ENCODE measurements at places on chromosomes 2 and 18.

DNA sequence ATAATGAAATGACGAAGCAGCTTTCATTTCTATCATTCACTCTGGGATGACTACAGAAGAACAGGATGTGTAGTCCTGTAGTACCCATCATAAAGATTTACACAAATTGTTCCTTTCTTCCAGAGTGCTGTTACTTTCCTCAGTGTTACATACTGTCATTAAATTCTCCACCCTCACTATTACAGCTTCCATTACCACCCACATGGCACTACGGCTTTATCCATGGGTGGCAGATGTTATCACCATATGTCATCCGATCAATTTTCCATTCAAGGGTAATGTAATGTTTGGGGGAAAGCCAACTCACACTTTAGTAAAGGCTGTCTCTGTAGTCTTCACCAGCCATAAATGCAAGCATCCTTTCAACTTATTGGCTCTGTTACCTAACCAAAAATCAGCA is 7.1 kb upstream of the CSRNP3 start:
- no peak for DNase-seq

DNA sequence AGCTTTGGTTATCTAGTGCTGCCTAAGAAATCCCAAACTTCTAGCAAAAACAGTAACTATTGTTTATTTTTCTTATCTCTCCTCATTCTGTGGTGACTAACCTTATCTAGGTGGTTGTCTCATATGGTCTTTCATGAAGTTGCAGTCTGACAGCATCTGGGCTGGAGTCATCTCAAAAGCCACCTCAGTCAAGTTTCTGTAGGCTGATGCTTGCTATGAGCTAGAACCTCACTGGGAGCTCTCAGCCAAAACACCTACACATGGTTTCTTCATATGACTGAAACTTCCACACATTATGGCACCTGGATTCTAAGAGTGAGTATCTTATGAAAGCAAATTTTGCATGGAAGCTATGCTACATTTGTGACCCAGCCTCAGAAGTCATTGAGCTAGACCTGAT is 596.4 kb upstream of the VRK2 start:
- DNase-seq = no peak

- no peak for DNase-seq
These were observed 64.4 kb downstream of the PLEKHM3 start for GRCh38 chr2:207960911-207961310.

- no peak for DNase-seq
These were observed 247.0 kb downstream of the AGAP1 start for GRCh38 chr2:235740821-235741220.

- DNase-seq = no peak
These were observed 206.9 kb upstream of the SPRED2 start for GRCh38 chr2:65639156-65639864.

DNA sequence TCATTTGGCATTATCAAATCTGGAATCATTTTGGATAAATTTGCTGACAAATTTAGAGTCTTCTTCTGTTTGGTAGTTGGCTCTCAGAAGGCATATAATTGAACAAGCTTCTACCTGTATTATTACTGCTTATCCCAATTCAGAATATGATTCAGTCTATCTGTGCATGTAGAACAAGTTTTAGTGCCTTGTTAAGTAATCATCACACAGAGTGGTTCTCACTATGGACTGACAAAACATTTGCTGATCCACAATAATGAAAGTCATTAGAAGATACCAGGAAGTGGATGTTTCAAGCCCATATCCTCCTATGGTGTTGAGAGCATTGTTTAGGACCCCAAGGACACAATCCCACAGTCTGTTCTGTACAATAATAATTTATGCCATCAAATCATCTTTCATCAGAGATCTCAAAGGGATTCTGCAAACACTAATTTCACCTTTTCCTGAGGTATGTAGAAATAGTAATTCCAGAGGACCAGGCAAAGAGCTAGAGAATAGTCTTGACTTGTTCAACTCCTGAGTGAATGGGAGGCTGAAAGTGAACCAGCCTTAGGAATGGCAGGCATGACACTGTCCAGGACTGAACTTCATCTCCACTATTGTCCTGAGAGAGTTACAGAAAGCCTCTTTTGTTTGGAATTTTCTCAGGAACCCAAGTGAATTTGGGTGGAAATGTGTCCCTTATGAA is 29.6 kb upstream of the DSC1 start:
- DNase-seq = no peak

DNA sequence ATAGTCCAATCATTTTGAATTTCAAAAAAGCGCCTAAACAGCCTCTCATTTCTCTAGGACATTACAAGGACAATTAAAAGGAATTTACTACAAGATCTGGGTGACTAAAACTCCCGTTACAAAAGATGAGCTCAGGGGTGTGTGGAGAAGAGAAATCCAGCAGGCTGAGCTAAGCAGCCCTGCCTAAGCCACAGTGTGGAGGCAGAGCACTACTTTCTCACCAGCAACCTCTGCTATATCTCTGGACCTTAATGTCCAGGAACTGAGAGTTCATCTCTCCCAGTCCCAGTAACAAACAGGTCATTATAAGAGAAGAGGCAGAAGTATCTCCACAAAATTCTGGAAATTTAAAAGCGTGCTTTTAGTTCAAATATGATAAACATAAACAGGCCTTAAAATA is 18.9 kb upstream of the ANKRD62 start:
- DNase-seq = no peak

DNA sequence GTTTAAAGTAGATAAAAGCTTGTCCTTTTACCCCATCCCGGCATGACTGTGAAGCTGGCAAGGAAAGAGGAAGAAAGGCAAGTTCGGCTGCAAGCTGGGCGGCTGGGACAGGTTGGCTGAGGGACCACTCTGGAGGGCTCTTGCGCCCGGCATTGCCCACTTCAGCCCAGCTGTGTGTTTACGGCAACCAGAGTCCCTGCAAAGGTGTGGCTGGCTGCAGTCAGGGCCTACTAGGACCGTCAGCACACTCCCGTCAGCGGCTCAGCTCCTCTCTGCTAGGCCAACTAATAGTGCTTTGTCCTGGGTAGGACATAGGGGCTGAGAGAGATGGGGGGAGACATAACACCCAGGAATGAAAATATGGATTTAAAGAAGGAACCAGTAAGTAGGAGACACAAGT is 11.7 kb upstream of the SAP130 start:
- no peak for DNase-seq

DNA sequence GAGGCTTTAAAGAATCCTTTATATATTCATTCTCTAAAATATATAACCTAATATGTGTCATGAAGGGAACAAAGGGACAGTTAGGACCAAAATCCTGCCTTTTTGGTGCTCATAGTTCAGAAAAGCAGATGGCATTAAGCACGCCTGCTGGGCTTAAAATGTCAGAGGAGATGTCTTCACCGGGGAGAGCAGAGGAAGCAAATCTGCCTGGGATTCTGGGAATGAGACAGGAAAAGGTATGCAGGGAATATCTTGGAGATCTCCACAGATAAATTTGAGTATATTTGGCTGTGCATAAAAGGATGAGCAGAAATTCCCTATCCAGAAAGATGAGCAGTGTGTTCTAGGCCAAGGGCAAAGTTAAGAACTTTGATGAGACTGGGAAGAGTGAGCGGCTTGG is 45.5 kb downstream of the FSHR start:
- no peak for DNase-seq

GRCh38 chr2:64036034-64036705 is 16.9 kb upstream of the VPS54 start:
- no peak for DNase-seq

DNA sequence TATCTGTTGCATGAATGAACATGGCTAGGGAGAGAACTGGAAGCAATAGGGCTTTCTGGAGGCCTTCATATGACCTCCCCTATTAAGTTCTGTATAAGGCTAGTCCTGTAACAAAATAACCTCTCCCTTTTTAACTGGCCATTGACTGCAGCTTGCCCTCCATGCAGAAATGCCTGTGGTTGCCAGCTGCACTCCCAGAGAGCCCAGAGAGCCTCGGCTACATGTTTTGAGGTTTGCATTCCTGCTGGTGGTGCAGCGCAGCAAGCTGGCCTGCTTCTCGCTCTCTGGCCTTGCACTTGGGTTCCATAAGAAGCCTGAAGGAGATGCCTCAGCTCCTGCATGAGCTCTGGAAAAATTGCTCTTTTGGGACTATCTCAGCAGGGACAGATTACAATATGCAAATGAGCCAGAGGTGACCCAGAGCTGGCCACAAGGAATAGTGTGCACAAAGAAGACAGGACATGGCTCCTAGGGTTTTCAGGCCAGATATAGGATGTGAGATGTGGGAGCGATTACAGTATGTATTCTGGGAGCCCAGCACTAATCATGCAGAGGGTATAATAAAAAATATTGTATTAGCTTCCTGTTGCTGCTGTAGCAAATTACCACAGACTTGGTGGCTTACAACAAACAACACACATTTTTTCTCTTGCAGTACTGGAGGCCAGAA is 186.7 kb downstream of the INSIG2 start:
- DNase-seq = no peak

GRCh38 chr2:85560812-85561279 is 447 bp downstream of the GGCX start:
- DNase-seq = no peak

DNA sequence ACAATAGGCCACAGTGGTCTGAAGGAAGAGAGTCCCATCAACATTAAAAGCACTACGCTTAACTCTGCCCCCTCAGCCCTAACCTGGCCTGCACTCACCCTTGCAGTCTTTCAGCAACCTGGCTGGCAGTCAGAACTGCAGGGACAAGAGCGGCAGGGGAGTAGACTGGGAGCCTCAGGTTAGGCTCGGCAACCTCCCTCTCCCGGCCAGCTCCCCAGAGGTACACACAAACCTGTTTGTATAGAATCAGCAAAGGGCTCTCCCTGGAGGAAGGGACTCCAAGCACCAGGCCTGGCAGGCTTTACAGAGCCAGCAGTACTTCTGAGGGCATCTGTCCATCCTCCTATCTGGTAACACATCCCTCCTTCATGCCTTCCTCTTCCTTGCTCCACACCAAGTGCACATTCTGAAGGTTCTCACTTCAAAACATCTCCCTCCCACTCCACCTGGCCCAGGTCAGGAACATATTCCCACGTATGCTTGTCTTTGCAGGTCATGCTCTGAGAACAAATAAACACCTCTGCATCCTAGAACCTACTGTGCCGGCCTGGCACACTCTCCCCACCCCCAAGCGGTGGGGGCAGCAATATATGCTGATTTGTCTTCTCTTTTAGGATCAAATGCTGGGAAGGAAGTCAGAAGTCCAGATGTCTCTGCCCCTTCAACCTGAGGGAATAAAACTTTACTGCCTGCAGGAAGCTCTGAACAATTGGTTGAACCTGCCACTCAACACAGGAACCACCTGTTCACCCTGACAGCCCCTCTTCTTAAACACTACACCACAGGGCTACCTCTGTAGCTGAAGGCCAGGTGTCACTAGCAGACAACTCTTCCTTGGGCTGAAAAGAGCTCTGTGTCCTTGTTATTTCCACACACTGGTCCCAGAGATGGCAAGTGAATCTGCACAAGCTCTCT is 12.6 kb upstream of the SFXN5 start:
- no peak for DNase-seq

DNA sequence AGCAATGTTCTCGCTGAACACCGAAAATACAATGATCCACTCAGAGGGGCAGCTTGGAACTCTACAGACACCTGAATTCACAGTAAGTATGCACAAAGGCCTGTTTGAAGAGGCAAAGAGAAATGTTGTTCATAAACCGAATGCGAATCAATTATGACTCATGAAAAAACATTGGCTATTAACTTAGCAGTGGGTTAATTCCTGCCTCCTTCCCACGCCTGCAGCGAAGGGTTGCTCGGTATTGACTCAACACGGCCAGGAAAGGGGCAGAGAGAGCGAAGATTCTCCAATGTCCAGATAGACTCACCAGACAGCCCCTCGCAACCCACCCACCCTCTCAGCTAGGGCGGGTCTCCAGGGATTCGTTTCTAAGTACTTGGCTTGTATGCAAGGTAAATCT is 9.4 kb downstream of the CRACDL start:
- no peak for DNase-seq

GRCh38 chr2:161123531-161124030 is 36.6 kb upstream of the TANK start:
- DNase-seq = no peak

- no peak for DNase-seq
These were observed 361.6 kb upstream of the TFPI start for GRCh38 chr2:187915810-187916209.

- no peak for DNase-seq
These were observed 82.5 kb downstream of the ABCA12 start for GRCh38 chr2:215055891-215056290.

DNA sequence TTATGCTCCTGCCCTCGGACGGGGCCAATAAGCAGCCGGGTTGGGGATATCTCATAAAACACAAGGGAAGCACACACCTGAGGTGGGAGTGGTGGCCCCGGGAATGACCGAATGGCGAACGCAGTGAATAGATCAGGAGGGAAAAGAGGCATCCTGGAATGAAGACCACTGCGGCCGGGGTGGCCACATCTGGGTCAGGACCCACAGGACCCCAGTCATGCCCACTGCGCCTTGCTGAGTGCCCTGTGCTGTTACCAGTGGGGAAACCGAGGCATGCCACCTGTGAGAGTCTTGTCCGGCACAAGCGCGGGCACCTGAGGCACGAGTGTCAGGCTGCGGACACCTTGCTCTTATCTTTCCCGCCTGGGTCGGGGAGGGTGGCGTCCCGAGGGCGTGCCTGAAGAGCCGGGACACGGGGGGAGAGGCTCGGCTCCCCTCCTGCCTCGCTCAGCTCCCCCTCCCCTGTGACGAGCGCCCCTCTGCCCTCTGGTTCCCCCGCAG is 1.6 kb downstream of the PDCD1 start:
- DNase-seq = no peak

DNA sequence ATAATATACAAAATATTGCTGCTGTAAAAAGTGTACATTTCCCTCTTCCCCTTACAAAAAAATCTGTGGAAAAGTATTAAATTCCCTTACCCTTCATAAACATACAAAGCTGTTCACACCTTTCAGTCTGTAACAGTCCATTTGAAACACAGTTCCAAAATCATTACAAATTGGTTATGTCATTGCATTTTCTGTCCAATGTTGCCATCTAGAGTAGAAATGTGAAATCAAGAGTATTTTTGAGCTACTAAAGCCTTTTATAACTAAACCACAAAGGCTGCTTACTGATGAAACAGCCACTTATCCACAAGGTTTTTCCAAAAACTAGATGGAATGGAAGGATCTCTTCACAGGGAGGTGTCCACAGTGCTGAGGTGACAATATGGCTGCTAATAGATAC is 72.5 kb downstream of the SS18 start:
- no peak for DNase-seq

- DNase-seq = no peak
These were observed 504 bp downstream of the ASAP2 start for GRCh38 chr2:9206991-9207640.

DNA sequence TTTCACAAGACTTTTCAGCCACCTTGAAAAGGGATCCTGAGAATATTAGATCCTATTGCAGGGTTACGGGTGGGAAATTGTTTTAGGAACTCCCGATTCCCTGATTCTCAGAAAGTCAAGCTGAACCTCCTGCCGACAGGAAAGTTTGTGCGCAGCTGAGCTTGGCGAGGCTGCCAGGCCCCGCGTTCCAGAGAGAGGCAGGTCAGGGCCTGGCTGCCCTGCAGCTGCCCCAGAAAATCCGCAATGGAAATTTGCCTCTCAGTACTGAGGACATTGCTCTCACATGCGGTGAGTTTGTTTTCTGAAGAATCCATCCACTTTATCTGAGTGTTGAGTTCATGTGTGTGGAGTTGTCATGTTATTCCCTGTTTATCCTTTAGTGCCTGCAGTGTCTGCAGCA is 144.2 kb downstream of the RTP5 start:
- DNase-seq = no peak

- no peak for DNase-seq
These were observed 2.9 kb upstream of the ADCYAP1 start for GRCh38 chr18:901761-902160.

GRCh38 chr2:101442042-101442666 is 32.8 kb downstream of the RFX8 start:
- no peak for DNase-seq
